Anterior cingulate cortex (tissue), 58 donors: ENCODE measurements at places on chromosomes 1 and 21.

DNA sequence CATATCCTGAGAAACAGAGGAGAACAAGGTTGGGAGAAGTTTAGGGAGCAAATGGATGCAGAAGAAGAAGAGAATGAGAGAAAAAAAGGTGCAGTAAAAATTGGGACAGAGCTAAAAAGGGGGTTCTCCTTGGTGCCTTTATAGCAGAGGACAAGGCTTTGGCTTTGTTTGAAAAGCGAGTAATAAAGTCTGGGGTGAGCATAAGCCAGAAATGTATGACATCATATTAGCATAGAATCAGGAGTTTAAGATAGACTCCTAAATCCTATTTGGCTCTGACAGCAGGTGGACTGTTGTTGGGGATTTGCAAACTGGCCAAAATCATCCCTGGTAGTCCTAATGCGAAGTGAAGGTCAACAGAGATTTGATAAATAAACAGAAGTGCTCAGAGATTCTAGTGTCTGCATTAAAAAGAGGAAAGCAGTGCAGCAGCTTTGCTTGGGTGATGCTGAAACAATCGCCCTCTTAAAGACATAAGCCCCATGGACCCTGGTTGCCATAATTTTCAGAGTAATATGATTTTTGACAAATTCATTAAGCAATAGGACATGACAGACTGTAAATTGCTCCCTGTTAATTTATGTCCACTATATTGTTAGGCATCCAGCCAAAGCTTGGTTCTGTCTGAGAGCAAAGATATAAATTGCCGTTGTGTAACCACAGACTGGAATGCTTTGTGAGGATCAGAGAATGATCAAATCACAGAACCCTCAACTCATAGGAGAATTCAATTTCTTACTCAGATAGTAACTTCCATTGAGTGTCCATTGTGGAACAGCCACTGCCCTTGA is 385.0 kb upstream of the NFIA start:
- DNase-seq = no peak

GRCh38 chr1:186139701-186140100 is 235.4 kb downstream of the TPR start:
- no peak for DNase-seq

DNA sequence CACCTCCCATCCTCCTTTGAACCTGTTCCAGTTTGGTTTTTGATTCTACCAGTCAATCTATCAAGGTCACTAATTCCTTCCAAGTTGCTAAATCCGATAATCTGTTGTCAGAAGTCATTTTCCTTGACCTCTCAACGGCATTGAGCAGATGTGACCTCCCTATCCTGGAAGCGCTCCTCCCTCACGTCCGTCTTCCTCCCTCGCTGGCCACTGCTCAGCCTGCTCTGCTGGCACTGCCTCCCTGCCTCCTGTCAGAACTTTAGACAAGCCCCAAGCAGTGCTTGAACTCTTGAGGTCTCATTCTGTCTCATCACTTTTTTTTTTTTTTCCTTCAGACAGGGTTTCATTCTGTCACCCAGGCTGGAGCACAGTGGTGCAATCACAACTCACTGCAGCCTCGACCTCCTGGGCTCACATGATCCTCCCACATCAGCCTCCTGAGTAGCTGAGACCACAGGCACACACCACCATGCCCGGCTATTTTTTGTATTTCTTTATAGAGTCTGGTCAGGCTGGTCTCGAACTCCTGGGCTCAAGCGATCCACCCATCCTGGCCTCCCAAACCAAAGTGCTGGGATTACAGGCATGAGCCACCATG is 4.4 kb upstream of the ACOT7 start:
- DNase-seq = no peak

DNA sequence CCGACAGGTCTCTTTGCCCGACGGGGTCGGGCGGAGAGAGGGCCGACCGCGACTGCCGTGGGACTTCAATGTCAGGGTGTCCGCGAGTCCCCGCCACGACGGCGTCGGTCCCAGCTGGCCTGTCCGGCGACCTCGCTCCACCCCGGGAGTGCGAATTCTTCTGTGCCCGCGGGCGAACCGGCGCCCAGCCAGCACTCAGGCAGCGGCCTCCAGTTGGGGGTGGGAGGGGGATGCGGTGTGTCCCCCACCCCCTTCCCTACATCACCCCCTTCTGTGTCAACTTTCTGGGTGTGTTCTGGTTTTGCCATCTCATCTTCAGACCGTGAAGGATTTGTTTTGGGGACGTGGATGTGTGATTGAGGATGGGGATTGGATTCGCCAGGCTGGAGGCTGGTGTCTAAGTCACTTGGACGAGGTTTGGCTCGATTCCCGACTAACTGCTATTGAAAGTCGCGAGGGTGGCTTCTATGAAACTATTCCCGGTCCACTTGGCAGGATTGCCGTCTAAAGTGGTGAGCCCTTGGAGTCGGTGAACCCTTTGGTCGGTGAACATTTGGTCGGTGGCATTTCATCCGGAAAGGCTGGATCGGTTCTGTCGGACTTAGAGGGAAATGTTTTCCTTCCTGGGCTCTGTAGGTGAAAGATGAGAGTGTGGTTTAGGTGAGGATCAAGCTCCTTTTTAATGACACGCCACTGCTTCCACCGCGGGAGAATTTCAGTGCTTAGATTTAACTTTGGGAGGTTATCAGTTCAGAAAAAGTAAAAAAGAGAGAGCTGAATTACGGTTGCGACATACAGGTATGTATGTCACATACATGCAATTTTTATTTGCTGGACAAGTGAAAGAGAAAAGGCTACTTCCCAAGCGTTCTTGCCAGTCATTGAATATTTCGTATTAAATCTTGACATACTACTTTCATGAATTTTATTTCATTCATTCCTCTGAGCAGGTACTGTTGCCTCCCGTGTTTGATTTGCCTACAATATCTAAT is 771 bp downstream of the ABCD3 start:
- peak; percentile 49 for DNase-seq

DNA sequence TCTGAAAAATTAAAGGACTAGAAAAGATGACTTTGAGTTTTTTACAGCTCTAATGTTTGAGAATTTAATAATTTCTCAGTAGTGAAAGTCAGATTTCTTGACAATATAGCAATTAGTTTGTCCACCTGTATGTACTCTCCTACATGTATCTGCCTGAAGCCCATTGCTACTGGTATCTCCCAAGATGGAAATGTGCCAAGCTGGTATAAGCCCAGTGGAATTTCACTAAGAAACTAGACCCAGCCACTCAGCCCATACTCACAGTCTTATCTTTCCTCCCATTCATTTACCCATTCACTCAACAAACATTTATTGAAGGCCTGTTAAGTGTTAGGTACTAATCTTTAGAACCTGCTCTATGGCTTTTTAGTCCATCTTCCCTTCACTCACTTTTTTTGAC is 21.6 kb upstream of the TRIM45 start:
- no peak for DNase-seq

DNA sequence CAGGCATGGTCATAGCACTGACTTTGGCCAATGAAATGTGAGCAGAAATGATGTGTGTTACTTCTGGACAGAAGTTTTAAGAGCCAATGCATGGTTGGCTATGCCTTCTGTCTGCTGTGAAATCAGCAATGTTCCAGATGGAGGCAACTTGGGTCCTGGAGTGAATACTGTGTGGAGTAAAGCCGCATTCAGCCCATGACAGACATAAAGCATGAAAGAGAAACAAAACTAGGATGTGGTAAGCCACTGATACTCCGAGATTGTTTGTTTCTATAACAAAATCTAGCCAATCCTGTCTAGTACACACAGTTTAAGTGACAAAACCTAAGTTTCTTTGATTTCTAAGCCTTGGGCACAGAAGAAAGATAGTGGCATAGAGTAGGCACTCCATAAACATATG is 47.1 kb upstream of the ARHGAP29 start:
- no peak for DNase-seq

DNA sequence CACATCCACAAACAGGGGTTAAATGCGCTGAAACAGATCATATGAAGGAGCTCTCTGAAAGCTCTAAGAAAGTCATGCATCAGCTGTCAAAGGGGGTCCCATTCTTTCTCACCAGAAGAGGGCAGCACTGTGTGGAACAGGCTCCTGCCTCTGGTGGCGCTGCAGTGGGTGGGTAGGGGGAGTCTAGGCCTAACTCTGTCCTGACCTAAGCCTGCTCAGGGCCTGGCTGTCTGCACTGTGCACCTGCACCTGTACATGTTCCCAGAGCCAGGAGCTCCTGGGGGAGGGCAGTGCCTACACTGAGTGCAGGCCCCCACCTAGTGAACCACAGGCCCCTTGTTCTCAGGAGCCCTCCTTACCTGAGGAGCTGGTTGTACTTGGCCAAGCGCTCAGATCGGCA is 16.0 kb downstream of the ENO1 start:
- no peak for DNase-seq

DNA sequence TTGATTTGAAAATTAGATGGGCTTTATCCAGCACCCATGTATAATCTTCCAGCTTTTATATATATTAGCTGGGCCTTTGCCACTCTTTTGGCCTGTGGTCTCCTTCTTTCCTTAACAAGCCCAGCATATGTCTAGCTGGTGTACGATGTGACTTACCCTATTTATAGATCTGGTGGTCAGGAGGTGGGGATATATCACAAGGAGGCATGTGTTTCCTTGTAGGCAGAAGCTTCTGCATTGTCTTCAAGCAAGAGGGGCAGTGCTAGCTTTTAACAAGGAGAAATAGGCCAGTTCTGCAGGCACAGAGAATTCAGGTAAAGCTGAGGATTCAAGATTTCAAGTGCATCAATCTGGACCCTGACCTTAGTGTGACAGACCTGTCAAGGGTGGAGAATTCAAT is 38.0 kb upstream of the DNASE2B start:
- no peak for DNase-seq

DNA sequence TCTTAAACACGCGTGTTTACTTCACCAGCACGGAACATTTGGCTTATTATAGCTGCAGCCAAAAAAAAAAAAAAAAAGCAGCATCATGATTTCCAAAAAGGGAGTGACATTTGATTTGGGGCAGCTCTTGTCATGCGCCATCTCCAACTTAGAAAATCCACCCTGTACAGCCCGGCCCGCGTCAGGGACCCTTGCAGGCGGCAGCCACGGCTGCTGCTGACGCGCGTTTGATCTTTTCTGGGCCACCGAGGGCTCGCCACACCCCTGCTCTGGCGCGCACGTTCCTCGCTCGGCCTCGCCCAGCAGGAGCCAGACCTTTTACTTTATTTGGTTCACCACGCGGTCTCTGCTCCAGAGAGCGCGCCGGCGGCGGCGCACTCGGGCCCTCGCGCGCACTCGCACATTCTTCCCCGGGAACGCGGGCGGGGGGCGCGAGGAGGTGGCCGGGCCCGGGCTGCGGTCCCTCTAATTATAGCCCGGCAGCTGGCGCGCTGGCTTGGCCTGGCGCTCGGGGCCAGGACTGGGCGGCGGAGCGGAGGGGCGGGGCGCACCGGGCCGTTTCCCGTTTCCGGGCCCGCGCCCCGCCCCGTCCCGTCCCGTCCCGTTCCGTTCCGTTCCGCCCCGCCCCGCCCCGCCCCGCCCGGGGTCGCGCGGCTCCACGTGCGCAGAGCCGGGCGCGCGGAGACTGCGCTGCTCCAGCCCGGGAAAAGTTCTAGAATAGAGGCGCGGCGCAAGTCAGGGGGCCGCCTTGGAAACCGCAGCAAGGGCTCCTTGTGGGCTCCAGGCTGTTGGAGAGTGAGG is 10.2 kb downstream of the IRF2BP2 start:
- DNase-seq = peak; percentile 86

- DNase-seq = no peak
Measured at GRCh38 chr1:102751111-102751510, 357.2 kb downstream of the COL11A1 start.

DNA sequence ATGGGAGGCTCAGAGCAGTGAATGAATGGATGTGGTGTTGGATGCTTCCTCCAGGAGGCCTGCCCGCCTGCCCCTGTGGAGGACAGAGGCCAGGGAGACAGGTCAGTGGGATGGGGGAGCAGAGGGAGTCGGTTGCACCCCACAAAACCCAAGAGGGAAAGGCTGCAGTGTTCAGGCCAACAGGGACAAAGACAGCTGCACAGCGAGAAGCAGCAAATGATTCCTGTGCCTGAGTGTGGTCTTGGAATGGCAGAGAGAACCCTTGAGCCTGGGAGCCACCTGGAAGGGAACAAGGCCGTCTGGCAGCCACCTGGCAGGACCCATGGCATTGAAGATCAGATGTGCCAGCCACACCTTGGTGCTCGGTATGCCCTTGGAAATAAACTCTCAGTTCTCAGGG is 8.1 kb downstream of the TFF3 start:
- no peak for DNase-seq
